Activated naive CD4-positive, alpha-beta T cell treated with anti-CD3 and anti-CD28 coated beads for 36 hours (primary cell): ENCODE measurements at places on chromosomes 5 and 9. TPM values are rescaled to one million over a fixed set of nuclear protein-coding genes. Genes with fewer than 3 reads are reported as not detected.

- peaks cover 6% of the 10 kb centered on the region for H3K4me1 ChIP-seq
- H3K36me3 ChIP-seq: no peaks in the 10 kb centered on the region
- H3K4me3 ChIP-seq: no peak overlapping the region
- no peak for DNase-seq
Measured at GRCh38 chr5:124752854-124753720, 6.6 kb upstream of the ZNF608 start.

DNA sequence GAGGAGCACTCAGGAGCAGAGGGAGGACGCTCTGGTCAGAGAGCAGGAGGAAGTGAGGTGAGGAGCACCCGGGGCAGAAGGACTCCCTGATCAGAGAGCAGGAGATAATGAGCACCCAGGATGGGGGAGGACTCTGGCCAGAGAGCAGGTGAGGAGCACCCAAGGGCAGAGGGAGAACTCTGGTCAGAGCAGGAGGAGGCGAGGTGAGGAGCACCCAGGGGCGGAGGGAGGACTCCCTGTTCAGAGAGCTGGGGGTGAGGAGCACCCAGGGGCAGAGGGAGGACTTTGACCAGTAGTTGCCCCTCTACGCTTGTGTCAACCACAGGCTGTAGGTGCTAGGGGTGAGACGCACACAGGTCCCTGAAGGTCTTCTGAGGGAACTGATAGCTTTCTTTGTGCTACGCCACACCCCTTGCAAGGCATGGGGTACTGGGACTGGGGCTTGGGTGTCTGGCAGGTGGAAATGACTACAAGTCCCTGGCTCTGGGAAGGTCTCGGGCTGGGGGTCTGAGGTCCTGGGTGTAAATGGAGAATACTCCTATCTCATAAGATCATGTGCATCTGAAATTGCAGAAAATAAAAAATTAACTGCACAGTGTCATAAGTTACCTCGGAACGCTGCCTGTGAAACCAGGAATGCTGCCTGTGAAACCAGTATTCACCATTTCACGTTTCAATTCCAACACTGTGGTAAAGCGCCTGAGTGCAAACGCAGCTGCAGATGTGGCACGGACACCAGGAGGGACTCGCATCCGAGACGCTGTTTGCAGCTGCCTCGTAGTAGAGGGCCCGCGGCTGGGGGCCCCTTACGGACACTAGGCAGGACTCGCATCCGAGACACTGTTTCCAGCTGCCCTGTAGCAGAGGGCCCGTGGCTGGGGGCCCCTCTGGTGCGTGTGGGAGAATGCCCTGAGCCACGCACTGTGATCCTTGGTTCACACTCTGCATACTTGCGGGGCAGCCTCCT, 27.0 kb upstream of the SLC6A3 start:
- H3K27me3 ChIP-seq: no peaks in the 10 kb centered on the region
- peaks cover 13% of the 10 kb centered on the region for H3K36me3 ChIP-seq
- H3K4me1 ChIP-seq: peaks cover 6% of the 10 kb centered on the region
- no peak overlapping the region for H3K27ac ChIP-seq

DNA sequence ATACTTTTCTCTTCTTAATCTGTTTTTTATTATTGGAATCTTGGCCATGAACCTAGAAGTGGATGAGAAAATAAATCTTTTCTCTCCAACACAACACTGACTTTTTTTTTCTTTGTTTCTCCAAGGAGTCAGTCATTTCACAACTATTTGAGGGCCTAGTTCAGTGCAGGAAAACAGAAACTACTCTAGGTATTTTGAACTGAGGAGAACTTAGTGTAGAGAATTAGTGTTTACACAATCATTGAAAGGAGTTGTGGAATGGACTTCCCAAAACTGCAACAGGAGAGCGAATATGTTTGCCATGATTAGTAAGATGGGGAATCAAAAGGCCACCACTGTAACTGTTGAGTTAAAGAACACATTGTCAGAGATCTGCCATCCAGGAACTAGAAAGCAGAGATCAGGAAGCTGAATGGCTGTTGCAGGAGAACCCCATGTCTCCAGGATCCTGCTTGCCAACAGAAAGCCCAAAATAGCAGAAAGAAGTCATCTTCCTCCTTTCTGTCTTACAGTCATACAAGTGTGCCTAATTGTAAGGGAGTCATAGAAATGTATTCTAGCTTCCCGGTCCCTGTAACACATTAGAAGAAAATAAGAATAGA, 20.3 kb upstream of the PCDH1 start:
- no peak for DNase-seq
- no peaks in the 10 kb centered on the region for H3K36me3 ChIP-seq
- no peaks in the 10 kb centered on the region for H3K4me1 ChIP-seq
- H3K27ac ChIP-seq: no peak overlapping the region

- peaks cover 74% of the 10 kb centered on the region for H3K4me1 ChIP-seq
- H3K36me3 ChIP-seq: peaks cover 2% of the 10 kb centered on the region
- H3K27ac ChIP-seq: peak overlapping the region; percentile 75
- H3K4me3 ChIP-seq: peak overlapping the region; percentile 24
Measured at GRCh38 chr9:131709771-131710431, 30.0 kb downstream of the RAPGEF1 start.

- no peak for DNase-seq
- no peaks in the 10 kb centered on the region for H3K4me1 ChIP-seq
- H3K27me3 ChIP-seq: peaks cover 13% of the 10 kb centered on the region
- H3K4me3 ChIP-seq: no peak overlapping the region
Measured at GRCh38 chr5:133750856-133751255, 138.5 kb upstream of the FSTL4 start.

DNA sequence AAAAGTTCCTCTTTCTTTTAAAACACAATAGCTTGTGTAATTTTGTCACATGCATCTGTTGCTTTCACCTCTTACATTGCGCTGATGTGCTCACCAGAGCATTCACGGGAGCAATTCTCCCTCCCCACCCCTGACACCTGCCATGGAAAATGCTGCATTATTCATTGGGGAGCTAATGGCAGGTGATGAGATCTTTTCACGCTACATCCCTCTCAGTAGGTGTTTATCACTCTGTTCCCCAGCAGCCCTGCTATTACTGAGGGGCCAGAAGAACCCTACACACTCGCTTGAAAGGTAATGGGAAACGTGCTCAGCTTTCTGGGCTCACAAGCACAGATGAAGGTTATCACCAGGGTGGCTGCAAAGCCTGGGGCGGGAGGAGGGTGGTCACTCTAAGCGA, 398.0 kb downstream of the PSAT1 start:
- no peak overlapping the region for H3K27ac ChIP-seq
- H3K36me3 ChIP-seq: no peaks in the 10 kb centered on the region
- H3K4me3 ChIP-seq: no peak overlapping the region
- no peaks in the 10 kb centered on the region for H3K4me1 ChIP-seq

GRCh38 chr5:43572357-43572756, 15.5 kb upstream of the PAIP1 start:
- H3K4me3 ChIP-seq: no peak overlapping the region
- DNase-seq: no peak
- no peaks in the 10 kb centered on the region for H3K4me1 ChIP-seq

GRCh38 chr9:129626625-129627284, 792 bp downstream of the NTMT1 start:
- H3K4me1 ChIP-seq: peaks cover 65% of the 10 kb centered on the region
- H3K36me3 ChIP-seq: peaks cover 11% of the 10 kb centered on the region
- peak overlapping the region; percentile 77 for H3K4me3 ChIP-seq
- H3K27me3 ChIP-seq: peaks cover 9% of the 10 kb centered on the region
- DNase-seq: peak; percentile 48

- H3K27me3 ChIP-seq: peaks cover 2% of the 10 kb centered on the region
- H3K27ac ChIP-seq: no peak overlapping the region
- peaks cover 37% of the 10 kb centered on the region for H3K36me3 ChIP-seq
- H3K4me1 ChIP-seq: no peaks in the 10 kb centered on the region
- no peak for DNase-seq
Measured at GRCh38 chr9:96738147-96739027, 39.5 kb downstream of the ZNF510 start.

- DNase-seq: no peak
- H3K27me3 ChIP-seq: no peaks in the 10 kb centered on the region
- no peaks in the 10 kb centered on the region for H3K4me1 ChIP-seq
- H3K27ac ChIP-seq: no peak overlapping the region
Measured at GRCh38 chr5:78025540-78025939, 249.4 kb upstream of the TBCA start.

- H3K36me3 ChIP-seq: no peaks in the 10 kb centered on the region
- H3K4me1 ChIP-seq: no peaks in the 10 kb centered on the region
- no peaks in the 10 kb centered on the region for H3K27me3 ChIP-seq
- no peak overlapping the region for H3K4me3 ChIP-seq
- no peak for DNase-seq
- no peak overlapping the region for H3K27ac ChIP-seq
Measured at GRCh38 chr9:38039090-38039906, 29.7 kb downstream of the SHB start.

DNA sequence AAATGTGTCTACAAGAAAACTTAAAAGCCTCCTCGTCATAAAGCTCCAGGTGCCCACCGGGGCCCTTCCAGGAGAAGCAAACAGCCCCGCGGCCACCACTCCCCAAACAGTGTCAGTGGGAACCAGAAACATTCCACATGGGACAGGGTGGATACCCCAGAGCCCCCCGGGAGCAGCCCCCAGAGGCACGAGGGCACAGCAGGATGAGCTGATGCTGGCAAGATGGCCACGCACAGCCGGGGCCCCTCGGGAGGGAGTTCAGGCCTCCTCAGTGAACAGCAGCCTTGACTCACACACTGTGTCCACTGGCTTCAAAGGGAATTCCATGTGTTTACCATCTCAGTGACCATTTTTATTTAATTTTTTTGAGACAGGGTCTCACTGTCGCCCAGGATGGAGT, 10.5 kb downstream of the EXD3 start:
- no peaks in the 10 kb centered on the region for H3K27me3 ChIP-seq
- DNase-seq: no peak
- H3K27ac ChIP-seq: no peak overlapping the region
- no peak overlapping the region for H3K4me3 ChIP-seq
- peaks cover 4% of the 10 kb centered on the region for H3K4me1 ChIP-seq

- H3K4me1 ChIP-seq: no peaks in the 10 kb centered on the region
- H3K4me3 ChIP-seq: no peak overlapping the region
- no peak overlapping the region for H3K27ac ChIP-seq
- no peak for DNase-seq
- H3K36me3 ChIP-seq: no peaks in the 10 kb centered on the region
Measured at GRCh38 chr9:8401961-8402705, 602.6 kb upstream of the DMAC1 start.

GRCh38 chr5:34886392-34887119, 28.7 kb downstream of the RAD1 start:
- no peak for DNase-seq
- H3K36me3 ChIP-seq: no peaks in the 10 kb centered on the region
- H3K27ac ChIP-seq: no peak overlapping the region
- H3K27me3 ChIP-seq: peaks cover 2% of the 10 kb centered on the region
- no peak overlapping the region for H3K4me3 ChIP-seq

- H3K27ac ChIP-seq: no peak overlapping the region
- no peaks in the 10 kb centered on the region for H3K36me3 ChIP-seq
- no peak overlapping the region for H3K4me3 ChIP-seq
- peaks cover 67% of the 10 kb centered on the region for H3K27me3 ChIP-seq
Measured at GRCh38 chr5:173287086-173287485, 41.1 kb downstream of the STC2 start.

DNA sequence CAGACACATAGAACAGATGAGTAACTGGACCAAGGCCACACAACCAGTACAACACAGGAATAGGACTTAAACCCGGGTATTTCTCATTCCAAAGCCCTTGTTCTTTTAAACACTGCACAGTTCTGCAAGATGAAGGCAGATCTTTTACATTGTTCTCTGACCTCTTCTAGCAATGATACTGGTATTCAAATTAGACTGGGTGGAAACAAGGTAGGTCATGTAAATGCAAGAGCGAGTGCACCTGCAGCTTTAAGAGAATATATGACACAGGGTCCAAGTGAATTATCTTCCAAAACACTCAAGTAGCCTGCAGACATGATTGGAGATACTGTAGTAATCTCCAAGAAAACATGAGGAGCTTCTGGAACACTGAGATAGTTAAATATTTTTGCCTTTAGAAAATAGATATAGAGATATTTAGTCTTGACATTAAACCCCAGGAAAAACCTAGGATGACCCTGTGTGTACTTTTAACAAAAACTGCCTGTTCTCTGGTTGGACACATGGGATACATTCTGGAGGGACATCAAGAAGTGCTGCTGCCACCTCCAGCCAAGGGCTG, 130.6 kb upstream of the EPB41L4A start:
- H3K27me3 ChIP-seq: no peaks in the 10 kb centered on the region
- H3K4me3 ChIP-seq: no peak overlapping the region
- no peak overlapping the region for H3K27ac ChIP-seq
- no peaks in the 10 kb centered on the region for H3K36me3 ChIP-seq
- no peak for DNase-seq

DNA sequence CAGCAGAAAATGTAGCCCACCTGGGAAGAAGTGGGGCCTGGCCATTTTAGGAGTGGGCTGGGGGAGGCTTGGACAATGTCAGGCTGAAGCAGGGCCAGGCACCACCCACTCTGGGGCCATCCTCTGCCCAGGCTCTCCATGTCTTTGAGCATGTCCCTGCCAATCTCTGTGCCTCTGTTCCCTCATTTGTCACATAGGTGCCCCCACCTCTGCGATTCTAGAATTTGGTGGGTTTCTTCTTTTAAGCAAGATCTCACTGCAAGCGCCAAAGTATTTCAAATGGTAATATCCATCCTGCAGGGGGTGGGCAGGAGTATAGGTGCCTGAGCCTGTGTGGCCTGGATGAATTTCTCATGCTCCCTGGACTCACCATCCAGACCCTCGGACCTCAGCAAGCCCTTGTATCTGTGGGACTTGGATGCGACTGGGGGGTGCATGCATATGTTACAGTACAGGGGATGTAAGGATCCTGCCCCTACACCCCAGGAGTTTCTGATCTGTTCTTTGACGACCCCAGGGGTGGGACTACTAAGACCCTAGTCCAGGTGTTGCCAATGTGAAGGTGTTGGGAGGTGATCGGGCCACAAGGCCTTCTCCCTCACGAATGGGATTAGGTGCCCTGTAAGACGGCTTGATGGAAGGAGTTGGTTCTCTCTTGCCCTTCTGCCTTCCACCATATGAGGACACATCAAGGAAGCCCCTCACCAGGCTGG, 4.3 kb downstream of the CD74 start:
- no peaks in the 10 kb centered on the region for H3K27me3 ChIP-seq
- peaks cover 24% of the 10 kb centered on the region for H3K36me3 ChIP-seq
- DNase-seq: no peak
- no peak overlapping the region for H3K27ac ChIP-seq

- no peak overlapping the region for H3K27ac ChIP-seq
- H3K4me1 ChIP-seq: peaks cover 6% of the 10 kb centered on the region
- H3K36me3 ChIP-seq: no peaks in the 10 kb centered on the region
- DNase-seq: no peak
Measured at GRCh38 chr5:59759600-59760351, 133.8 kb downstream of the PDE4D start.

Gene C9
- not detected for total RNA-seq

Gene F12
- total RNA-seq: 3.2 TPM

Gene RASGRF2
- 9.2 TPM for total RNA-seq

Gene ELP1
- total RNA-seq: 27.3 TPM

Gene SPTAN1
- 183 TPM for total RNA-seq

Gene ABLIM3
- total RNA-seq: not detected

Gene NCS1
- total RNA-seq: 22.4 TPM

Gene PCDHB4
- total RNA-seq: not detected

Gene SPINK13
- not detected for total RNA-seq
